ENCODE measurements at places on chromosomes 13 and 19.
A peak's percentile ranks its signal among the peaks of the same experiment; 100 is the strongest.

- no peak for DNase-seq
These were observed 8.7 kb downstream of the NAPSA start for GRCh38 chr19:50356691-50357177.

- no peak for DNase-seq
These were observed 916.4 kb downstream of the UQCRFS1 start for GRCh38 chr19:28296506-28296905.

- DNase-seq = peak; percentile 63
These were observed 60.6 kb downstream of the NDFIP2 start for GRCh38 chr13:79541426-79542049.

DNA sequence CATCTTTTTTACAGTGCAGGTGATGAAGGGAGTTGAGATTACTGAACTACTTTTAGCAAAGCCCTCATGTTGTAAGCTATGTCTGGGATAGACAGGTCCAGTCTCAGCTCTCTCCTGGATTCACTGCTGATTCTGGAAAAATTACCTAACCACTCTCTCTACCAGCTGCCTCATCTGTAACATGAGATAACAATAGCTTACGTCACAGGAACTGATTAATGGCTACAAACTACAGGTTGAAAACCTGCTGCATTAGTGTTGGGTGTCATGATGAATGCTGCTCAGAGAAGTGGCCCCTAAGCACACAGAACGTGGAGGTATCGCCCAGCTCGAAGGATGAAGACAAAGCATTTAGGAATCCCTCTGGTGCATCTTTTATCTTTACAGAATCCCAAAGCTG lies 277.8 kb downstream of the ABCC4 start:
- DNase-seq = no peak

GRCh38 chr19:37007587-37008220 lies 70.5 kb upstream of the ZNF420 start:
- no peak for DNase-seq
